ENCODE measurements at places on chromosomes 3 and 15. TPM values are rescaled to one million over a fixed set of nuclear protein-coding genes. Genes with fewer than 3 reads are reported as not detected.

A4GNT gene
- polyA plus RNA-seq = not detected

GRCh38 chr3:50491023-50491422 is 12.4 kb downstream of the CACNA2D2 start:
- H3K27ac ChIP-seq = no peak overlapping the region
- no peak overlapping the region for H3K4me3 ChIP-seq
- no peak for DNase-seq
- no peaks in the 10 kb centered on the region for H3K36me3 ChIP-seq

DNA sequence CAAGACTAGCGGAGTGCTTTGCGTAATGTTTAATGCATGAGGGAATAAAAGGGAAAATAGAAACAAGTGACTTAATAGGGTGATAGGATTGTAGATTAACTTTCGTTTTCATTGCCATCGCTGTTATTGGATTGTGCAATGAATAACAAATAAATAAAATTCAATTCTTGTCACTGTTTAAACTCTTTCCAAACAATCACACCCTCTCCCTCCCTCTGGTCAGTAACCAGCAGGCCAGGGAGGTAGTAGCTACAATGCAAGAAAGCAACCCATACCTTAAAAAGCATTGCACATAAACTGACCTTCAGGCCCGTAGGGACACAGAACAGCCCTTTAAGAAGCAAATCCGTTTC is 705 bp upstream of the TFRC start:
- peak overlapping the region; percentile 99 for H3K27ac ChIP-seq
- H3K27me3 ChIP-seq = no peaks in the 10 kb centered on the region
- H3K4me3 ChIP-seq = peak overlapping the region; percentile 97
- H3K4me1 ChIP-seq = peaks cover 56% of the 10 kb centered on the region

GRCh38 chr3:120418866-120419490 is 31.8 kb downstream of the FSTL1 start:
- no peaks in the 10 kb centered on the region for H3K36me3 ChIP-seq
- no peak overlapping the region for H3K4me3 ChIP-seq
- H3K4me1 ChIP-seq = peaks cover 48% of the 10 kb centered on the region
- H3K27me3 ChIP-seq = no peaks in the 10 kb centered on the region

- H3K36me3 ChIP-seq = no peaks in the 10 kb centered on the region
- H3K27ac ChIP-seq = no peak overlapping the region
- no peak for DNase-seq
- H3K4me3 ChIP-seq = no peak overlapping the region
Observed at GRCh38 chr3:165336786-165337185, 140.6 kb upstream of the SLITRK3 start.

- no peak overlapping the region for H3K27ac ChIP-seq
- H3K4me1 ChIP-seq = no peaks in the 10 kb centered on the region
- H3K4me3 ChIP-seq = no peak overlapping the region
- no peak for DNase-seq
Observed at GRCh38 chr3:147654827-147655226, 245.7 kb downstream of the ZIC1 start.

DNA sequence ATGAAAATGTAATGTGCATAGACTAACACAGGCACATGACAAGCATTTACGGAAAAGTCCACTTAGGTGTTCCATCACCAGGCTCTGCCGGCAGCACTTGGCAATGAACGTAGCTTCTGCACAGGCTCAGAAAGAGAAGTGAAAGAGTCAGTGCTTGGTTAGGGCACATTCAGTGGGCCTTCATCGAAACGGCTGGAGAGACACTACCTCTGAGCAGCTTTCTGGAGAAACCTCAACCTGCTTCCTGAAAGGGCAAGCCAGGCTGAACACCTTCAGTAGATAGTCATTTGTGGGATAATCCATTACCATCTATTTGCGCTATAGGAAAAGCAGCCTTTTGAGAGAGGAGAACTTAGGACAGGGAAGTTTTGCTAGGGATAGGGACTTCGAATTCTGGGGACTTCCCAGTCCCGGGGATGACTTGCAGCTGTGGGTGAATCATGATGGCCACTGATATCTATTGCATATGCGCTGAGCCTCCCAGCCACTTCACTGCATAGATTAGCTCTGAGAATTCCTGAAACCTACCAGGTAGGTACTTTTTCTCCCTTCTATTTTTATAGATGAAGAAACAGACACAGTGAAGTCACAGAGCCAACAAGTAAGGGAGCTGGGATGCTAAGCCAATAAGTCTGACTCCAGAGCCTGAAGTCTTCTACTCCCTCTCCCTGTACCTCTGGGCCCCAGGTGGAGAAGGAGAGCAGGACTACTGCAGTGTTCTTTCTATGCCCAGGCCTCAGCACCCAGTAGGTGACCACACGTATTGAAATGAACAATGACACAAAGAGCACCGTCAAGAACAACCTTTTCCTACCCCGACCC is 4.2 kb upstream of the SH2D7 start:
- H3K27me3 ChIP-seq = no peaks in the 10 kb centered on the region
- DNase-seq = no peak
- H3K36me3 ChIP-seq = no peaks in the 10 kb centered on the region
- H3K4me1 ChIP-seq = peaks cover 42% of the 10 kb centered on the region
- peak overlapping the region; percentile 13 for H3K27ac ChIP-seq

EIF3J gene
- 35.3 TPM for polyA plus RNA-seq

GRCh38 chr15:68375716-68376220 is 56.2 kb downstream of the ITGA11 start:
- no peak for DNase-seq
- no peak overlapping the region for H3K4me3 ChIP-seq
- no peaks in the 10 kb centered on the region for H3K36me3 ChIP-seq
- no peaks in the 10 kb centered on the region for H3K4me1 ChIP-seq
- H3K27me3 ChIP-seq = no peaks in the 10 kb centered on the region

- H3K36me3 ChIP-seq = no peaks in the 10 kb centered on the region
- H3K4me1 ChIP-seq = no peaks in the 10 kb centered on the region
- no peaks in the 10 kb centered on the region for H3K27me3 ChIP-seq
- DNase-seq = no peak
Observed at GRCh38 chr3:60746695-60747416, 504.4 kb downstream of the FHIT start.

OIP5 gene
- polyA plus RNA-seq = 2.3 TPM

ZBTB38 gene
- polyA plus RNA-seq = 8.4 TPM

Measured in spleen (tissue), 13 donors.